ENCODE measurements at places on chromosomes 7 and 10. TPM values are rescaled to one million over a fixed set of nuclear protein-coding genes. Genes with fewer than 3 reads are reported as not detected.

- H3K27me3 ChIP-seq: no peaks in the 10 kb centered on the region
- no peak for DNase-seq
- peaks cover 10% of the 10 kb centered on the region for H3K36me3 ChIP-seq
- peaks cover 12% of the 10 kb centered on the region for H3K4me1 ChIP-seq
These were observed 6.0 kb upstream of the ZRANB1 start for GRCh38 chr10:124935946-124936345.

GRCh38 chr7:95102662-95103061 is 195.3 kb downstream of the PPP1R9A start:
- no peak overlapping the region for H3K27ac ChIP-seq
- DNase-seq: no peak
- no peaks in the 10 kb centered on the region for H3K27me3 ChIP-seq

GRCh38 chr10:2631557-2632205 is 435.7 kb upstream of the PFKP start:
- H3K27ac ChIP-seq: no peak overlapping the region
- H3K27me3 ChIP-seq: peaks cover 36% of the 10 kb centered on the region
- no peak overlapping the region for H3K4me3 ChIP-seq
- H3K4me1 ChIP-seq: peaks cover 8% of the 10 kb centered on the region
- no peaks in the 10 kb centered on the region for H3K36me3 ChIP-seq
- DNase-seq: no peak

DNA sequence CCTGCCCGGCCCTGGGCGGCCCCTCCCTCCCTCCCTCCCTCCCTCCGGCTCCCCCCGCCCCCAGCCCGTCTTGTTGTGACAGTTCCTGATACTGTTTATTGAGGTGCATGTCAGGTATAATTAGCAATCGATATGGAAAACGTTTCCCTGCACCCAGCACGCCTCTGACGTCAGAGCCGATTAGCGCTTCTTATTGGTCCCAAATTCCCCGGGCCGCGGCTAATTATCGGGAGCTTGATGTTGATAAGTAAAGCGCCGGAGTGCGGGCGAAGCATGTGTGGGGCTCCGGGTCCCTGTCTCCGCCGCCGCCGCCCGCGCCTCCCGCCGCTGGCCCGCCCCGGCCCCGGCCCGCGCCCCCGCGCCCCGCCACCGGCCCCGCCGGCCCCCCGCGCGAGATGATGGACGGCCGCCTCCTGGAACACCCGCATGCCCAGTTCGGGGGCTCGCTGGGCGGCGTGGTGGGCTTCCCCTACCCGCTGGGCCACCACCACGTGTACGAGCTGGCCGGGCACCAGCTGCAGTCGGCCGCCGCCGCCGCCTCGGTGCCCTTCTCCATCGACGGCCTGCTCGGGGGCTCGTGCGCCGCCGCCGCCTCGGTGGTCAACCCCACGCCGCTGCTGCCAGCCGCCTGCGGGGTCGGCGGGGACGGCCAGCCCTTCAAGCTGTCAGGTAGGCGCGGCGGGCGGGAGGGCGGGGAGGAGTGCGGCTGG is at the start of gene UNCX:
UNCX (plus strand) TSS at position 250 of the 710 bp plus-strand sequence; CDS start at position 396, 146 bp downstream.
- peaks cover 76% of the 10 kb centered on the region for H3K27me3 ChIP-seq
- peak within 1 kb of the TSS; percentile 65 for H3K4me3 ChIP-seq
- H3K4me1 ChIP-seq: peaks cover 8% of the 10 kb centered on the region
- DNase-seq: no peak

- peaks cover 13% of the 10 kb centered on the region for H3K4me1 ChIP-seq
- H3K36me3 ChIP-seq: no peaks in the 10 kb centered on the region
- no peak for DNase-seq
- no peak overlapping the region for H3K27ac ChIP-seq
- no peaks in the 10 kb centered on the region for H3K27me3 ChIP-seq
- H3K4me3 ChIP-seq: no peak overlapping the region
These were observed 41.2 kb downstream of the SPAG6 start for GRCh38 chr10:22386503-22386902.

- H3K27ac ChIP-seq: peak overlapping the region; percentile 39
- peak; percentile 81 for DNase-seq
- peaks cover 52% of the 10 kb centered on the region for H3K27me3 ChIP-seq
- H3K4me1 ChIP-seq: peaks cover 7% of the 10 kb centered on the region
- peak overlapping the region; percentile 88 for H3K4me3 ChIP-seq
- H3K36me3 ChIP-seq: no peaks in the 10 kb centered on the region
These were observed 453 bp upstream of the GALNT17 start for GRCh38 chr7:71131256-71132126.

DNA sequence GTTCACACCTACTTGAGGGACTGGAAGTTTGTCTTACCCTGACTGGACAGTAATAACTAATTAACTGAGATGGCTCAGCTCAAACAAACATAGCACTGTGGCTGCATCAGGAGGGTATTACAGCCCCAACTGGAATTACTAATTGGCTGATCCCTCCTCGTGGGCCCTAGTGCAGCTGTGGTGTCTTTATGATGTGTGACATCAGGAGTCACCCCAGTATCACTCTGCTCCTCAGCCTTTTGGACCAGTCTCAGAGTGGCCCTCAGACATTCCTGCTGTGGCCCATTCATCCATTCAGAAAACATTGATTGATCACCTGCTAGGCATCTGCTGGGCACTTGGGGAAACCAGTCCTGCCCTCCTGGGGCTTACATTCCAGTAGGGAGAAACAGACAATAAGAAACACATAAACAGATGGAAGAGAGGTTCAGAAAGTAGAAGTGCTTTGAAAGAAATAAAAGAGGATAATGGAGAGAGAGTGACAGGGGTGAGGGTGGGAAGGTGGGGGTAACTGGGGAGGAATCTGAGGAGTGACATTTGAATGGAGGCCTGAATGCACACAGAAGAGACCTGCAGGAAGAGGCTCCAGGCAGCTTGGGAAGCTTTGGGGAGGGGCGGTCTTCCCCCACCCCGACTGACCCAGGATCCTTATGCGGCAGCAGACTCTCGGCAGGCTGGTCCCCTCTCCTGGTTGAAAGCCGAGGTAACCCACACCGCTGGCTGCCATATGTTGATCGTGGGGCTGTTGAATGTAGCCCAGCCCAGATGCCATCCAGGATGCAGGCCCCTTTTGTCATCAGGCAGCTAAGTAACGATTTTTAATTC is 113.1 kb downstream of the C10orf105 start:
- H3K27ac ChIP-seq: no peak overlapping the region
- no peak for DNase-seq
- H3K4me3 ChIP-seq: no peak overlapping the region
- peaks cover 39% of the 10 kb centered on the region for H3K4me1 ChIP-seq

- peaks cover 5% of the 10 kb centered on the region for H3K4me1 ChIP-seq
- no peaks in the 10 kb centered on the region for H3K36me3 ChIP-seq
These were observed 66.5 kb upstream of the NRBF2 start for GRCh38 chr10:63066606-63067005.

Gene CYP26C1
- not detected for total RNA-seq

Gene HACD1
- 16.4 TPM for total RNA-seq

Gene ERVW-1
- 1.2 TPM for total RNA-seq

Gene SLC13A1
- 0.07 TPM for total RNA-seq

Gene PRKAR2B
- total RNA-seq: 6.3 TPM

Gene FAM25G
- total RNA-seq: not detected

Gene SYT15
- 1.2 TPM for total RNA-seq

Gene PAPOLB
- 0.07 TPM for total RNA-seq

Data from type B pancreatic cell (in vitro differentiated cells).